ENCODE measurements at places on chromosomes 16 and 17.

DNA sequence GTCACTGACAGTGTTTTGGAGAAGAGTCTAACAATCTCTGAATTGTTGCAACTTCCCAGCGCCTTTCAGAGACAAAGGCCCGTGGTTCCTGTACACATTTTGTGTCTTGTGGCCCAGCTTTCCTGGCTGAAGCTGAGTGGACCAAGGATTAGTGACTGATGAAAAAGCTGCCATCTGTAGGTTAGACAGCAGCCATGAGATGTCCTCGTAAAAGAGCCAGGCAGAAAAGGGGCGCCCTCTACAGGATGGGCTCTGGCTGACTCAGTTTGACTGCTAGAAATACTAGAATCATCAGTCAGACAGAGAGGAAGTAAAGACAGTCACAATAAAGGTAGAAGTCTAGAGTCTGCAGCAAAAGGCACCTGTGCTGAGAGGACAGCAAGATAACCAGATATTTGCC is 26.5 kb upstream of the NF1 start:
- DNase-seq: peak; percentile 3

DNA sequence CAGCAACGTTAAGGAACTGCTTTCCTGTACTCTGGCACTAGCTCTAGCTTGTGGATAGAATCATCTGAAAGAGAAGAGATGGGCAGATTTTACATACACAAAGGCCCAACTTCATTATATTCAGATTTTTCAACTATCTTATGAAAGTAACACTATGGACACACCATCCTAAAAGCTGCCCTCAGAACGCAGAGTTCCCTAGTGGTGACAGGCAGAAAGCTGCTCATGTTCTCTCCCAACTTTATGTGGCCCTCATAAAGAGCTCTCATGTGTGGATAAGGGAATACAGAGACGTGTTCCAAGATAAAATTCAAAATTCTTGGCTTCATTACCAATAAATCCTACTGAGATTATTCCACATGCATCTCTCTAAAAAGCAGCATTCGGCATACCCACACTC is 1.5 kb downstream of the CFAP20 start:
- DNase-seq: no peak

- no peak for DNase-seq
These were observed 186.0 kb upstream of the PMFBP1 start for GRCh38 chr16:72357910-72358309.

- no peak for DNase-seq
These were observed 64.1 kb downstream of the SLC5A11 start for GRCh38 chr16:24909856-24910255.

GRCh38 chr16:49496656-49497055 is 123.1 kb downstream of the C16orf78 start:
- no peak for DNase-seq

GRCh38 chr16:23896832-23897821 is 61.3 kb downstream of the PRKCB start:
- DNase-seq: no peak

DNA sequence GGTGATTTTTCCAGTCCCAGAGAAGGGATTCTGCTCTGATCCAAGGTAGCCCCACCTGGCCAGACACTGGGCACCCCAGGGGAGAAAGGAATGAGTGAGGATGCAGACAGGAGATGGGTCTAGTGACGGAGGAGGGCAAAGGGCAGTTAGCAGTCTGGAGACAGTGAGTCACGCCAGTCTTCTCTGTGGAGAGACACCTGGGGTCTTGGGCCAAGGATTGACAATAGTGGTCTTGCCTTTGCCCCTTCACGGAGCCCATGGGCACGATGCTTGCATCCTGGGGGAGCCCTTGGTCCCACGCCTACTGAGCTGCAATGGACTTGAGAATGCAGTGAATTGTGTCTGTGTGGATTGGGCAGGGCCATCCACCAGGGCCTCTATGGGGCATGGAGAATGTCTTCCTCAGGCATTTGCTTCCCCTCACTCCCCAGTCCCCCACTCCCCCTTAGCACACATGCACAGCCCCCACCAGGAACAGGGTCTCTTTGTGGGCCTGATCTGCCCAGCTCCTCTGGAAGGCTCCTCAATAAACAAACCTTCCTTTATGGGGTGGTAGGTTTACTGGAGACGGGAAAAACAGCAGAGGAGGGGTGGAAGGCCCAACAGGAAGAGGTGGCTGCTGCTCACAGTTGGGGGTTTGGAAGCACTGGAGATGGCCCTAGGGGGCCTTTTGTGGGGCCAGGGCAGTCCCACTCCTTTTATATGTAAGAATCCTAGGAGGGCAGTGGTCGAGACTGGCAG is 1.4 kb downstream of the CHAD start:
- no peak for DNase-seq

- DNase-seq: no peak
These were observed 164.1 kb downstream of the CDH8 start for GRCh38 chr16:61871837-61872777.

DNA sequence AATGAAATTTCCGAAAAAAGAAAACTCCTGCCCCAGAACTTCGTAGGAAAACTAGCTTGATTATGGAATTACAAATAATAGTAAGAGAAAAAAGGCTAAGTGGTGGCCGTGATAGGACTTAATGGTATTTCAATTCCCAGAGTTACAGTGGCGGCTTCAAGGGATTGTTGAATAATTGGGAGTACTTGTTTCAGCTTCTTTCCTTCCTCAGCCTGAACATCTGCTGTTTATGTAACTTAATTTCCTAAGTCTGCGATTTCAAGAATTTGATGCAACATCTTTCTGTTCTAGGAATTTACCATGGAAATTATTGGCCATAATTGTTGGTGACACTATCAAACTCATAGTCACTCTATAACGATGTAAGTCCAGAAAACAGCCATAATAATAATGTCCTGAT is 684 bp upstream of the APPBP2 start:
- no peak for DNase-seq

GRCh38 chr17:78653382-78653781 is 76.2 kb upstream of the DNAH17 start:
- no peak for DNase-seq

DNA sequence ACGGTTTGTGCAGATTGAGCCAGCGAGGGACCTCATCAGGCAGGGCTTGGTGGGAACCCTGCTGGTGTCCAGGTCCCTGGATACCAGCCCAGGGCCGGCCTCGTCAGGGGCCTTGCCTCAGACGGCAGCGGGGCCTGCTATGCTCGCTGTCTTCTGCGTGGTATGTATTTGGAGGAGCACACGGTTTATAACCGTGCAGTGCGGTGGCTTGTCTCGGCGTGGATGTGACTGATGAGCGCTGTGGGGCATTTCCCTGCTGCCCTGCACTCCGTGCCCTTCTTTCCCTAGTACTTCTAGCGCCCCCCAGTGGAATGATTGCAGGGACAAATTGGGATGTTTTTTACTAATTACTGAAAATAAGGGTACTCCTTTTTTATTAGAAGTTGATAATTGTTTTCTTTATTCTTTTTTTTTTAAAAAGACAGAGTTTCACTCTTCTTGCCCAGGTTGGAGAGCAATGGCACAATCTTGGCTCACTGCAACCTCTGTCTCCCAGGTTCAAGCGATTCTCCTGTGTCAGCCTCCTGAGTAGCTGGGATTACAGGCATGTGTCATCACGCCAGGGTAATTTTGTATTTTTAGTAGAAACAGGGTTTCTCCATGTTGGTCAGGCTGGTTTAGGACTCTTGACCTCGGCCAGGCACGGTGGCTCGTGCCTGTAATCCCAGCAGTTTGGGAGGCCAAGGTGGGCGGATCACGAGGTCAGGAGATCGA is 15.3 kb downstream of the TBCD start:
- peak; percentile 41 for DNase-seq

GRCh38 chr17:8159459-8160223 is 3.1 kb downstream of the VAMP2 start:
- no peak for DNase-seq

GRCh38 chr17:77512062-77512946 is 371.5 kb downstream of the SEC14L1 start:
- DNase-seq: no peak

DNA sequence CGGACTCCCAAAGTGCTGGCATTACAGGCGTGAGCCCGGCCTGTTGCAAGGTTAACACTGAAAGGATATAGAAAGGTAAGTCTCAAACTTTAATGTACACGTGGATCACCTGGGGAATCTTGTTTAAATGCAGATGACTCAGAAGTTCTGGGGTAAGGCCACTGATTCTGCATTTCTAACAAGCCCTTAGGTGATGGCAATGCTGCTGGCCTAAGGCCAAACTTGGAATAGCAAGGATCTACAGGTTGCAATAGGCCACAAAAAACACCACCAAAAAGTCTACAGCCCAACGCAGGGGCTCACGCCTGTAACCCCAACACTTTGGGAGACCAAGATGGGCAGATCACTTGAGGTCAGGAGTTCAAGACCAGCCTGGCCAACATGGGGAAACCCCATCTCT is 4.2 kb downstream of the CMTM4 start:
- no peak for DNase-seq

- DNase-seq: no peak
These were observed 87.3 kb upstream of the RPL38 start for GRCh38 chr17:74116087-74116717.

- no peak for DNase-seq
These were observed 36.4 kb upstream of the ARHGAP17 start for GRCh38 chr16:25051406-25052150.

GRCh38 chr16:23802776-23803175 is 33.0 kb upstream of the PRKCB start:
- no peak for DNase-seq

GRCh38 chr17:79752175-79752574 is 21.4 kb downstream of the ENPP7 start:
- DNase-seq: no peak

DNA sequence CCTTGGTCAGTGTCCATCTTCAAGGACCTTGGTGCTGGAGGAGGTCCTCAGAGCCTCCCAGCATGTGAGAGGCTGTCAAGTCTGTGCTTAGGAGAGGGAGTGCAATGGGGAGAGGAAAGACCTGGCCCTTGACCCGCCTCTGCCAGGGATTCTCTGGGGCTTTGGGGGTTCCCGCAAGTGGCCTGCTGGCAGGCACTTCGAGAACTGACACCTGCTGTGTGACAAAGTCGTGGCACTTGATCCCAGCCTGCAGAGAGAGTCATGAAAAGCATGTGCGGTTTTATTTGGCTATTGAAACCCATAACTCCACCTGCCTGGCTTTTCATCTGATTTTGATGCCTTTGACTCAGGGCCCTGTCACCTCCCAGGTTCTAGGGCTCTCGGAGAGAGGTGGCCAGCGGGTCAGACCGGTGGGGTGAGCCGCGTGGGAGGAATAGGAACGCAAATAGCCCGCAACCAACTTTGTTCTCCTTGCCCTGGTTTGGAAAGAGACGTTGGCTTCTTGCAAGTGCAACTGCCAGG is 42.8 kb upstream of the GSE1 start:
- no peak for DNase-seq

DNA sequence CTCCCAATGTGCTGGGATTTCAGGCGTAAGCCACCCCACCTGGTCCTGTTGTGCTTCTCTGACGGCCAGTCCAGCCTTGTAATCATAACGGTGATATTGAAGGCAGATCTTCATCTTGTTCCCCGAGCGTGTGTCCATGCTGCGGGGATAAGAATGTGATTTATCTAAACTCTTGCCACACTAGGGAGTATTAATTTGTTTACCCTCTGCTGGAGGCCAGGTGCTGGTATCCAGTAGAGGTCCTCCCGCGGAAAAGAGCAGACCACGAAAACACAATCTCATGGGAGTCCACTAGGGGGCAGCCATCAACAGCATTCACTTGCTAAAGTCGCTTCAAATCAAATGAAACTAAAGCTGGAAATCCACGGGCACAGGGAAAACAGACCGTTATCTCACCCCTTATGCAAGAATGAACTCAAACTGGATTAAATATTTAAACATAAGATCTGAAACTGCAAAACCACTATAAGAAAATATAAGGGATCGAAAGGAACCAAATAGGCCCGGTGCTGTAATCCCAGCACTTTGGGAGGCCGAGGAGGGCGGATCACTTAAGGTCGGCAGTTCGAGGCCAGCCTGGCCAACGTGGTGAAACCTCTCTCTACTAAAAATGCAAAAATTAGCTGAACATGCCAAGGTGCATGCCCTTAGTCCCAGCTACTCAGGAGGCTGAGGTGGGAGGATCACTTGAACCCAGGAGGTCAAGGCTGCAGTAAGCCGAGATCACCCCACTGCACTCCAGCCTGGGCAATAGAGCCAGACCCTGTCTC is 22.3 kb upstream of the RBBP6 start:
- no peak for DNase-seq

DNA sequence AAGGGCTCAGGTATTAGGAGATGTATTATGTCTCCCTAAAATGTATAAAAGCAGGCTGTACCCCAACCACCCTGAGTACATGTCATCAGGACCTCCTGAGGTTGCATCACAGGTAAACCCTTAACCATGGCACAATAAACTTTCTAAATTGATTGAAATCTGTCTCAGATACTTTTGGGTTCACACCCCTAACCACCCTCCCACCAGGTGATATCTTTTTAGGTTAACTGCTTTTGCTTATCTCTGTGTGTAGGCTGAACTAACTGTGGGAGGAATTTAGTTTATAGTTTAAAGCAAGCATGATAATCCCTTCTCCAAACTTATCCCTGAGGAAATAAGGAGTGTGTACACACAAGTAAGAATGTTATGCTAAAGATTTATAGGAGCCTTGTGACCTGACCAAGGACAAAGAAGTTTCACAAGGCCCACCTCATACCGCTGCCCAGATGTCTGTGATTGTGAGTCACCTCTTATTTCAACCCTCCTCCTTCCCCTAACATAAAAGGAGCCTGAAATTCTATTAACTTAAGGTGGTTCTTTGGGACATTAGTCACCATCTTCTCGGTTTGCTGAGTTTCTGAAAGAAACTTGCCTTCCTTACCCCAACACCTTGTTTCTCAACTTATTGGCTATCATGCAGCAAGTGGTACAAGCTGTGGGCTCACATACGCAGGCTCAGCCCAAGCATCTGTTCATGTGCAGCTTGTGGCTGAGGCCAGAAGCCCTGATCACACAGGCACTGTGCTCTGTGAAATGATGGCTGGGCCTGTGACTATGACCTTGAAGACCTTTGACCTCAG is 11.3 kb downstream of the PRSS22 start:
- DNase-seq: no peak

DNA sequence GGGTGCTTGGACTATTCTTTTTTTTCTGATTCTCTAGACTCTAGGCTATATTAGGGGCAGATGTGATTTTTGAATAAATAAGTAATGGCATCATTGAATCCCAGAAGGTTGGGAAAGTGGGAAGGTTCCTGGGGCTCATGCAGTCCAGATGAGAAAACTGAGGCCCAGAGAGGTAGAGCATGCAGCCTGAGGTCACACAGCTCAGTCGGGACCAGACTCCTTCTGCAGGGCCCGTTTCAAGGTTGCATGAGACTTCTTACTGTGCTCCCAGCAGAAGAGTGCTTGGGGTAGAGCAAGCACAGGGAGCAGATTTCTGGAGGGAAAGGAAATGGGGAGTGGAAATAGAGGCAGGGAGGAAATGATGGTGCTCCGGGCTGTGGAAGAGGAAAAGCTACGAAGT is 59.8 kb downstream of the MGAT5B start:
- DNase-seq: no peak

GRCh38 chr16:86129541-86129940 is 230.6 kb downstream of the IRF8 start:
- DNase-seq: no peak

- DNase-seq: no peak
These were observed 10.5 kb downstream of the NUDT16L1 start for GRCh38 chr16:4703906-4704305.

All from caudate nucleus (tissue), 63 donors.